ENCODE measurements at places on chromosomes 7 and 10.

DNA sequence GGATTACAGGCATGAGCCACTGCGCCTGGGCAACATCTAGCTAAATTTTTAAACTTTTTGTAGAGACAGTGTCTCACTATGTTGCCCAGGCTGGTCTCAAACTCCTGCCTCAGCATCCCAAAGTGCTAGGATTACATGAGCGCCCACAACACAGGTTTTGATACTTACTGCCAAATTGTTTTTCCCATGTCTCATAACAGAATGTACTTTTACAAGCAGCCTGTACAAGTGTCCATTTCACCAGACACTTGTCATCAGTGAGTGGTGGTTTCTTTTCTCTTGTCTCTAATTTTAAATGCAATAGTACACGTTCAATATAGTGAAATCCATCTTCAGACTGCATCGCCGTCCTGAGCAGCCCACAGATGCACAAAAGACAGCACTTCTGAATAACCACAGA lies 116.4 kb upstream of the LYZL2 start:
- DNase-seq, result no peak

- no peak for DNase-seq
These were observed 24.5 kb upstream of the NCAPG2 start for GRCh38 chr7:158728911-158729645.

DNA sequence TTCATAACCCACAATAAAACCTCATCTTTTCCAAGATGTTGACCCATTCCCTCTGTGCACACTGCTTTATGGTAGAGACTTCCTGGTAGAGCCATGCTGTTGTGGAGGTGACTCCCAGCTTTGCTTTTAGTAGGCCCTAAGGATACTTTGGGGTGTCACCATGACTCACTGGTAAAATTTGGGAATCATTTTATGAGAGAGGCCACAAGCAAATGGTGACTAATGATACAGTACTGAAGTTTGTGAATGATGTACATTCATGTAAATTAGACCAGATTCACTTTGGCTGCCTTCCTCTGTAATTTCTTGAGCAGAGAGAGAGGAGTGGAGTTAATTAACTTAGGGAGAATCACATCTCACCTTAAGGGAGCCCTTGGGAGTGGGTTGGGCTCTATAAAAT lies 686.5 kb downstream of the LRMDA start:
- DNase-seq, result peak; percentile 71

DNA sequence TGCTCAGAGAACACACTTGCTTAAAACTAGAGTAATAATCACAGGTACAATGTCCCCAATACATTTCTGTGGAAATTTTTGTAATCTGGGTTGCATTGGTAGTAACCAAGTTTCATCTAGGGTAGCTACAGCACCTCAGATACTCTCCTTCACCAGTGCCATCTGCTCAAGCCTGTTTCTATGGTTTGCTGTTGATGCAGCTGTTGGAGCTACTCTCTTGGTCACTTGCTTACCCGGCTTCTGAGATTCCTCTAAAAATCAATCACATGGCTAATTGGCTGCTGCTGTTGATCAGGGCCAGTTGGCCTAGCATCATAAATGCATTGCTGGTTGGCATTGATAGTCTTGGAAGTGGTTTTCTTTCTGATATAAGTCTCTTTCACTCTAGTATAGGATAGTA lies 220.8 kb downstream of the BICC1 start:
- no peak for DNase-seq

DNA sequence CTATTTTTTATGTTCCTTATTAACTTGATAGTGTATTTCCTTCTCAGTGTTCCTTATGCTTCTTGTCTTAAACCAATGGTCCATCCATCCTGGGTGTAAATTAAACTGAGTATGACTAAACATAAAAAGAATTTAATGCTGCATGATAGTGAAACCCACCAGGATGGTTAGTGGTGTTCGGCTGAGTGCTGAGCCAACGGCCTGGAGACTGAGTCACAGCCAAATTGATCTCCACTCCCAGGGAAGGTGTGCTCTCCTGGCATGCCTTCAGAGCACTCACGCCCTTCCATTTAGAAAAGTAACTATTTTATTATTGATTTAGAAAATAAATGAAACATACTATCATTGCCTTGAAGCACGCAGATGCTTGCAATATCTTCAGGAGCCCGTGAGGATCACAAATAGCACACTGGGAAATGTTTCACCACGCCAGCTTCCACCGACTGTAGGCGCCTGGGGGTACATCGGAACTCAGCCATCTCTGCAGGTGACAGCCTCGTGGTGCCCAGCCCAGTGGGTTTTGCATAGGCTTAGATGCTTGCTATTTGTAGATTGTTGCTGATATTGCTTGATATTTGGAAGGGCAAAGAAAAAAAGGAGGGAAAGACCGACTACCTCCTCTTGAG lies 40.0 kb upstream of the LOXL4 start:
- DNase-seq, result no peak

GRCh38 chr10:34862892-34863291 lies 47.8 kb upstream of the PARD3 start:
- no peak for DNase-seq

DNA sequence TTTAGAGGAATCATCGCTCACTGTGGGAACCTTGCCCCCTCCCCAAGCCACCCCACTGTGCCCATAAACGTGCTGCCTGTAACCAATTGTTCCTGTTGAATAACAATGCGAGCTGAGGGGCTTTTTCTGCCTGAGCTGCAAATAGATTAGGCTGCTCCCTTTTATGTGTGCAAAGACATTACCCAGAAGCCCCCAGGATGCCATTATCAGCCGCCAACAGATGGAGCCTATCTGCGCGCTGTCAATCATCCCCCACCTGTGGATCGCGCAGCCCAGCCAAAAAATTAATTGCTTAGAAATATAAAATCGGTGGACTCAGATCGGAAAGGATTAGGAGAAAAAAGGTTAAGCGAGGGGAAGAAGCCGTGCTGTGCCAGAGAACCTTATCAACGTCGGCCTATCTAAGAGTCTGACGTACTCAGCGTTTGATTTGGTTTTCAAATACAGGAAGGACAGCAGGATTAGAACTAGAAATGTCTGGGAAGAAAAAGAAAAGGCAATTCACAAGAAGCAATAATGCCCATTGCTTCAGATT lies 167.3 kb upstream of the MYO3A start:
- DNase-seq, result no peak

- DNase-seq, result no peak
These were observed 56.2 kb upstream of the MGMT start for GRCh38 chr10:129410688-129411392.

DNA sequence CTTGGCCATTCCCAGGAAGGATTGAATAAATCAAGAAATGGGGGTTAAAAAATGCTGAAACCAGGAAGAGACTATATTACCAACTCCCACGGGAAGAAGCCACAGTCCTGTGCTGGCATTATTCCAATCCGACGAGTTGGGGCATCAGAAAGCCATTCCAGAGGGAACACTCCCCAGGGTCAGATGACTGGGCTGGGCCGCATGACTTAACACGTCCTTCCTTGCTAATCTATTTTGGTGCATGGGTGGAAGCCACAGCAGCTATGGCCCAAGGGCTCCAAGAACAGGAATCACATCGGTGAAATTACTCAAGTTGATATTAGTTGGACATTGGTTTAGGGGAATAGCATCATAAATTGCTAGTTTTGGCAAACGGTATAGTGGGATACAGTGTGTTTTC lies 592.9 kb upstream of the NRP1 start:
- DNase-seq, result peak; percentile 55

- DNase-seq, result no peak
These were observed 168.5 kb downstream of the TEX36 start for GRCh38 chr10:125514206-125515162.

DNA sequence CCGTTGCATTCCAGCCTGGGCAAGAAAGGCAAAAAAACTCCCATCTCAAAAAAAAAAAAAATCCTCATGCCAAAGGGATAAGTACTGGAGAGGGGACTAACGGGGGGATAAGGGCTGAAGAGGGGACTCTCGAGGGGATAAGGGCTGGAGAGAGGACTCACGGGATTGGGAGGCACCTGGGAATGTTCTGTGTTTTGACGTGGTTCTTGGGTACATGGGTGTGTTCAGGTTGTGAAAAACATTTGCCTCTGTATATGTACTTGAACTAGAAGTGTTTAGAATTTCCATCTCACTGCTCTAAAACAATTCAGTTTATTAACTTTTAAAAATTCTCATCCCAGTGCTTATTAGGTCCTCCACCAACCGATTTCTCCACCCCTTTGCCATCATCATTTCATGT lies 4.5 kb downstream of the FKBP6 start:
- DNase-seq, result no peak

DNA sequence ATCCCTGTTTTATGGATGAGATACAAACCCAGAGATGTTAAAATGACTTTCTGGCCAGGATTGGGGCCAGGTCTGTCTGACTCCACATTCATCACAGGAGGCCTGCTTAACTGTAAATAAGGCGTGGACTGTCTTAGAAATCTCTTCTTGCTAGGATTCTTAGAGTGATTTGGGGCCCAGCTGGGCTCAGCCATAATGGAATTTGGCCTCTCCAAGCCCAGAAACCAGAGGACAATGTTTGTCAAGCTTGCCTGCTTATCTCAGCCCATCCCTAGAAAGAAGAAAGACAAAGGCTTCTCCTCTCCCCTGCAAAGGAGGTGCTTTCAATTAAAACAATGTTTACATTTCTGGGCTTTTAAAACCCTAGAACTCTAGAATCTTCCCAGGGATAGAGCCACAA lies 2.9 kb downstream of the HABP2 start:
- no peak for DNase-seq

DNA sequence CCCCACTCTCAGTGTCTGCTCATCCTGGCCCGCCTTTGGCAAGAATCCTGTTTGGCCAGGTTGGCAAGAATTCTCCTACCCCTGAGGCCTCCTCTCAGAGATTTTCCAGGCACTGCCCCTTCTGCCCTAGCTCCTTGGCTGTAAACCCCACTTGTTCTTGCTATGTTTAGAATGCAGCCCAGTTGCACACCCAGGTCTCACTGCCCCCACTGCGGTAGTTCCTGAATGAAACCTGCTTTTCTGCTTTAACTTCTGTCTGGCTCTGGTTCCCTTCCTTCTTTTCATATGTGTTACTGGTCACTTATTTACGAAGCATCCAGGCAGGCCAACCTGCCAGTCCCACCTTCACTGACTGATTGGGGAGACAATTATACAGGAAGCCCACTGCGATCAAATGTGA lies 576.9 kb downstream of the GLRX3 start:
- no peak for DNase-seq

DNA sequence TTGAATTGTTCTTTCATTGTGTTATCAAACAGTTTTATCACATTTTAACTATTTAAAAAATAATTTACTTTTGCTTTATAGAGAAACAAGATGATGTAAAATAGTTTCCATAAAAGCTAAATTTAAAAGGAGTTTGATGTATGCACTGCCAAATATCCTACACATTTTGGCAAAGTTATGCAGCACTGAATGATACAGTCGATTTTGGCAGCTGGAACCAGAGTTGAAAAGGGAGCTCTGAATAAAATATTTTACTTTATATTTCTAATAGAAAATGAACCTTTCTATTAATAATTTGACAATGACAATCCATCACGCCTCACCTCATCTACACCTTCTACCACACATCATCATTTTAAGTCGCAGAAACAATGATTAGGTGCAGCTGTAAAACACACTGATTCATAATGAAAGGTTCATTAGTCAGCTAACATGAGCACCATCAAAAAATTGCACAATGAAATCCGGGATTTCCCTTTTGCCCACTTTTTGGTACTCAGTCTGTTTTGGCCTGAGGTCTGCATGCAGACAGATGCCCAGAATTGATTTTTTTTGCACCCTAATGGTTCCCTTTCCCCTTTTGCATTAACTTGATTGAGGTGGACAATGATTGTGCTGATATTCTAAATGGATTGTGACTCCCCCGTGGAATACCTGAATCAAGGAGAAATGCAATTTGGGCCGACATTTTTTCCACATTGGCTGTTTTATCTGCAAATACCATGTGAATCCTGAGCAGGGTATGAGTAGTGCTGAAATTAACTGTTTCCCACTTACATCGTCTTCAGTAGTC lies 105.8 kb downstream of the THSD7A start:
- DNase-seq, result peak; percentile 52

DNA sequence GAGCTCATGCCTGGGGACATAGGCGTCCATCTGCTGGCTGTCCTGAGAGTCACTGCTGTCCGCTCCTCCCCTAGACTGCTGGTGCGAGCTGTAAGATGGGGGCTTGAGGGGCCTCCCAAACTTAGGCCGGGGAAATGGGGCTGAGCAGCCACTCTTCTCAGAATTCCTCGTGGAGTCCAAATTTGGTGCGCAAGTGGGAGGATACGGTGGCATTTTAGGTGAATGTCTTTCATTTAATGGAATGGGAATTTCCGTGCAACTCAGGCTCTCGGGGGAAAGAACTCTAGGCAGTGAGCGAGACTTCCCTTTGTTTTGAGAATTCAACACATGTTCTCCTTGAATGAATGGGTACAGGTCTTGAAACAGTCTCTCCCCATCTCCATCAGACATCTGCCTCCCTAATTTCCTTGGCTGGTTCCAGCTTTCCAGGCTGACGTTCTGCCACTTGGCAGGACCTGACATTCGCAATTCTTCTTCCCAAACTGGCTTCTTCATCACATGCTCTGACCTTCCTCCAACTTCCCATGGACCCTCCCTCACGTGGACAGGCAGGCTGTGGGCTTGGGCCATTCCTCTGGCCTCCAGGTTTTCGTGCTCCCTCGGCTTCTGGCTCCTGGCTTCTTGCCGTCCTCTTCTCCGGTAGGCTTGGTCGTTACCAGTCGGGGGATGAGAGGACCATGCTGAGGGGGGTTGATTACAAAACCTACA lies 30.1 kb downstream of the JCAD start:
- DNase-seq, result no peak

DNA sequence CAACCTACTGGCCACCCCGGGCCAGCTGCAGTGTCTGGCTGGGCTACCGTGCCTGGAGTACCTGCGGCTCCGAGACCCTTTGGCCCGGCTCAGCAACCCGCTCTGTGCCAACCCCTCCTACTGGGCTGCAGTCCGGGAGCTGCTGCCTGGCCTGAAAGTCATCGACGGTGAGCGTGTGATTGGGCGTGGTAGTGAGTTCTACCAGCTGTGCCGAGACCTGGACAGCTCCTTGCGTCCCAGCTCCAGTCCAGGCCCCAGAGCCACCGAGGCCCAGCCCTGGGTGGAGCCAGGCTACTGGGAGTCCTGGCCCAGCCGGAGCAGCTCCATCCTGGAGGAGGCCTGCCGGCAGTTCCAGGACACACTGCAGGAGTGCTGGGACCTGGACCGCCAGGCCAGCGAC lies 4.2 kb downstream of the RARRES2 start:
- no peak for DNase-seq

DNA sequence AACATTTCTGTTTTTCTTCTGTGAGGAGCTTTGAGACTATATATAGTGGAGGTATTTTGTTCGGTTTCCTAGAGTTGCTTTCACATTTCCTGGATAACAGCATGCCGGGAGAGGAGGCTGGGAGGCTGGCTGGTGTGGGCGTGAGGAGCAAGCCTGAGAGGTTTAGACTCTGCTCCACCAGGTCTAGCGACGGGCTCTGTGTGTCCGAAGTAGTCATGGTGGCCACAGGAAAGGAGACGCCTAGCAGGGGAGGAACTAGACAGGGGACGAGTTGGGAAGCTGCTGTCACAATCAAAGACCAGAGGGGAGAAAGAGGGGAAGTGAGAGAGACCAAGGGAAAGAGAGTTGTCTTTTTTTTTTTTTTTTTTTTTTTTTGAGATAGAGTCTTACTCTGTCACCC lies 19.6 kb downstream of the PTPRE start:
- no peak for DNase-seq
